ENCODE measurements at places on chromosomes 13 and 19. TPM values are rescaled to one million over a fixed set of nuclear protein-coding genes. Genes with fewer than 3 reads are reported as not detected.

- no peak for DNase-seq
Measured at GRCh38 chr13:73556128-73556527, 497.3 kb downstream of the KLF5 start.

DNA sequence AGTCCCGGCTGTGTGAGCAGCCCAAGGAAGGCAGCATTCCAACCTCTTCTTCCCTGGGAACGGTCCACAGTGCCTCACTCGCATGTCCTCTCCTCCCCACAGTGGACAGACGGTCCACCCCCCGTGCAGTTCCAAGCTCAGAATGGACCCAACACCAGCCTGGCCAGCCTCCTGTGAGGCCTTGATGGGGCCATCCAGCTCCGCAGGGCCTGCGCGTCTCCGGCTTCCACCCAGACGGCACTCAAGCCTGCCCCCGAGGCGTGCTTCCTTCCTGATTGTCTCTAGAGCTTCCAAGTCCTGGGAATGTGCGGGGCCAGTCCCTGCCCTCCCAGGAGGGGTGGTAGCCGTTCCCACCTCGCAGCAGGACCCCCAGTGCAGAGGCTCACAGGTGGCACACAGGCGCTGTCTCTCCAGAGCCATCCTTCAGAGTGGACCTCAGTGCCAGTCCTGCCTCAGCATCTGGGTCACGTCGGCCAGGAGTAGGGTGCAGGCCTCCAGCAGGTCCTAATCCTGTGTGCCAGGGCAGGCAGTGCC is 35.0 kb downstream of the MAU2 start:
- no peak for DNase-seq

DNA sequence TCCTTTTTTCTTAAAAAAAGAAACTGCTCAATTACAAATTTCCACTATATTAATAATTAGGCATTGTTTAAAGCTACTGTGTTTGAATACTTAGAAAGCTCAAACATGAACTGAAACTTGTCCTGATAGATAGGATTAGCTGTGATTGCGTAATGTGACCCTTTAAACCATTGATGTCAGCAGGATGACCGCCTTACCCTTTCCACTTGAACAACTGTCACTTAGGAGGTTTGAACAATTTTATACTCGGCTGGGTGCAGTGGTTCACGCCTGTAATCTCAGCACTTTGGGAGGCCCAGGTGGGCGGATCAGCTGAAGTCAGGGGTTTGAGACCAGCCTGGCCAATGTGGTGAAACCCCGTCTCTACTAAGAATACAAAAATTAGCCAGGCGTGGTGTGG is 2.9 kb downstream of the LAMP1 start:
- no peak for DNase-seq

DNA sequence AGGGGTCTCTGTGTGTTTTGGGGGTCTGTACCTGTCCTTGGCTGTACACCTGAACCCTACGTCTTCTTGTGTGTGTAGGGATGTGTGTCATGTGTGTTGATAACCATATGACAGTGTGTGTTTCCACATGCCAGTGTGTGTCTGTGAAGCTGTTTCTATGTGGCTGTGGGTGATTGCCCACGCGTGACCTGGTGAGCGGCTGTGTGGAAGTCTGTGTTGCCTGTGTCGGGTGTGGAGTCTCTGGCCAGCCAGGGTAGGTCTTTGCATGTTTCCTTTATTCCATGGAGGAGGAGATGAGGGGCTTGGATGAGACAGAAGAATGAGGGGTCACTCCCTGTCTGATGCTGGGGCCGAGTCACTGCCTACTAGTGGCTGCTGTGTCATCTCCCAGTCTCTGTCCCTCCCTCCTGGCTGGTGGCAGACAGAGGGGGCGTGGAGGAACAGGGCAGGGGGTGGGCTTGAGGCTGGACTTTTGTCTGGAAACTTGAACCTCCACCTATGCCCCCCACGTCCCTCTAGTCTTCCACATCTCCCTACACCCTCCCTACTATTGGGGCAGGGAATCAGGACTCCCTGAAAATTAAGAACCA is 2.8 kb upstream of the FOSB start:
- no peak for DNase-seq

DNA sequence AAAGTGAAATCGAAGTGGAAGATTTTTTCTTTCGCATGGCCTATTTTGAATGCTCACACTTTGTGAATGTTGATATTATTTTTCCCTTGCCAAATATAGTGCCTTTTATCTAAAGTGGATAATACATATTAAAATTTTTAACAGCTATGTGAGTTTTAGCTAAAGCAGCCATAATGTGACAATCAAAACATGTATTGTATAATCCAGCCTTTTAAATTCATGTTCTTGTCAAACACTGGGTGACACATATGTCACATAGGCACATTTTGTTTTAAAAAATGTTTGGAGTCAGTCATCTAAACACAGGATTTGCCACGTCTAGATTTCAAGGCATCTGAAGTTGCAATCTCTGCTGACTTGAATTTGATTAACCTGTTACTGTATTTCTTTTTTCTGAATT is 1256.6 kb downstream of the SLITRK1 start:
- DNase-seq: no peak

DNA sequence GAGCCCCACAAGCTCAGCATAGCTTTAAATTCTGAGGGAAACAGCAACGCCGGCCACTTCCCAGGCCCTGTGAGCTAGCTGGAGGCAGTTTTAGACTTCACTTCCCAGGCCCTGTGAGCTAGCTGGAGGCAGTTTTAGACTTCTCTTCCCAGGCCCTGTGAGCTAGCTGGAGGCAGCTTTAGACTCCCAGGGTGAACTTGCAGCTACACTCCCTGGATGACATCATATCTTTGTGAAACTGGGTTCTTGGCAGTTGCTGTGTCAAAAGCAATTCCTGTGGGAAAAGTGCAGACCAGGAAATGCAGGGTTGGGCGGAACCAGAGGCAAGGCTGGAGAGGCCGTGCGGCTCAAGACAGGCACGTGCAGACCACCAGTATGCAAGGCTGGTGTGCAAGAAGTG is 12.7 kb downstream of the SOX1 start:
- no peak for DNase-seq

DNA sequence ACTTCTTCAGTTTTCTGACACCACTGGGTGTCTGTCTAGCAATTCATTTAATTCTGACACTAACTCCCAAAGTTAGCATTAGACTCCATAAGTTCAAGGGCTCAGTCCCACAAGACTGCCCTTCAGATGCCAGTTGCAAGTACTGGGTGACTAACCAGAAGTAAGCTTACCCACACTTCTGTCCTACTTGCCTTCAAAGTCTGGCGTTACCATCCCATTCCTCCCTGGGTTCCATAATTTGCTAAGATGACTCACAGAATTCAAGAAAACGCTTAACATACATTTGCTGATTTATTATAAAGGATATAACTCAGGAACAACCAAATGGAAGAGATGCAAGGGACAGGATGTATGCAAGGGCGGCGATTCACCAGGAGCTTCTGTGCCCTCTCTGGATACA is 45.5 kb upstream of the NPAS1 start:
- DNase-seq: no peak

DNA sequence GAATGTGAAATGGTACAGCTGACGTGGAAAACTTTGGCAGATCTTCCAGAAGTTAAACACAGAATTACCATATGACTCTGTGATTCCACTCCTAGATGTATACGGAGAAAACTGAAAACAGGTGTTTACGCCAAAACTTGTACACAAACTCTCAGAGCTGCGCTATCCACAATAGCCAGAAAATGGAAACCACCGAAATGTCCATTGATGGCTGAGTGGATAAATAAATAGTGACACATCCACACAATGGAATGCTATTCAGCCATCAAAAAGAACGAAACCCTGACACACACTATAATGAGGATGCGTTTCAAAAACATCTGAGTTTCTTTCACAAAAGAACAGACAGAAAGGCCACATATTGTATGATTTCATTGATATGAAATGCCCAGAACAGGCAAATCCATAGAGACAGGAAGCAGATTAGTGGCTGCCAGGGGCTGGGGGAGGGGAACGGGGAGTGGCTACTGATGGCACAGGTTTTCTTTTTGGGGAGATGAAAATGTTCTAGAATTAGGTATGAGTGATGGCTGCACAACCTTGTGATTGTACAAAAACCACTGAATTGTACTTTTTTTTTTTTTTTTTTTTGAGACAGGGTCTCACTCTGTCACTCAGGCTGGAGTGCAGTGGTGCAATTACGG is 33.0 kb downstream of the IL12RB1 start:
- DNase-seq: no peak

DNA sequence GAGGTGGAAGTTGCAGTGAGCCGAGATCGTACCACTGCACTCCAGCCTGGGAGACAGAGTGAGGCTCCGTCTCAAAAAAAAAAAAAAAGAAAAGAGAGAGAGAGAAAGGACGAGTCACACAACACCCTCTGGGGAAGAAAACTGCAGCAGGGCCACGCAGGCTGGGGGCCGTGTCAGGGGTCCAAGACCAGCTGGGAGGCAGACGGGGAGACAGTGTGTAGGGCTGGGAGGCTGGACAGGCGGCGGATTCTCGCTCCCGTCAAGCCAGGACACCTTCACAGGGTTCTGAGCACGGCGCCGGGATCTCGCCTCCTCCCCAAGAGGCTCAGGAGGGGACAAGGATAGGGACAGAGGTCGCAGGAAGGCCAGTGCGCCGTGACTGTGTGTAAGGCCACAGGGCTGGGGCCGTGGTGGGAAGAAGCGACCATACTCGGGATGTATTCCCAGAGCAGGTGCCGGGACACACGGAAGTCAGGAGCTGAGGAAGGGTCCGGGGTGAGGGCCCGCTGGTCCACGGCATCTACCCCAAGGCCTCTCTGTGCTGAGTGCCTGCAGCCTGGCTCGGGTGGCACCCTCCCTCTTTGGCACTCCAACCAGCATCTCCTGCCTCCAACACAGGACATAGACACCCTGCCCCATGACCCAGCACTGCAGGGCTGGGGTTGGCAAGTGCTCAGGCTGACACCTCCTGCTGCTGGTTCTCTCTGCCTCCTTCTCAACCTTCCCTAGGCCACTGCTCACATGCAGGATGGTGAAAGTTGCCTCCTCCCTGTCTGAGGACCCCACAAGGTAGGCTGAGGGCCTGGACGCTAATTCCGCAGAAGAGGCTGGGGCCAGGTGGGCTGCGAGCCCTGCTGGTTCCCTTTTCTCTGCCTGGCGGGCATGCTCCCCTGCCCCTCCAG is 21.2 kb downstream of the ZNF787 start:
- no peak for DNase-seq

GRCh38 chr19:35038623-35039512 is 2.7 kb upstream of the HPN start:
- DNase-seq: no peak

- DNase-seq: no peak
Measured at GRCh38 chr13:105642511-105642958, 892.9 kb downstream of the EFNB2 start.

GRCh38 chr13:111210544-111211469 is 95.7 kb downstream of the ARHGEF7 start:
- DNase-seq: peak; percentile 41

DNA sequence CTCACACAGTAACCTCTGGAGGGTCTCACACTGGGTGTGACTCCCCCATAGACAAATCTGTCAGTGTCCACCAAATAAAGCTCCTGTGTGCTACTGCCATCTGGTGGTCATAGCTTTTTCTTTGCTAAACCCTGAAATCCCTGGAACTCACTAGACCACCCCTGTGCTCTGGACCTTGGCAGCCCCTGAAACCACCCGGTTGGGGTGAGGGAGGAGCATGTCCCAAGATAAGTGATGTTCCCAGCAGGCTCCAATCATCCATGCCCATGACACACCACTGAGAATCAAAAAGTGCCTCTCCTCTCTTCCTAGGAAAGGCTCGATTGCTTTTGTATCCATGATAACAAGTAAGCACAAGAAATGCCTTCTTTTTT is 6.5 kb upstream of the HSD17B14 start:
- DNase-seq: peak; percentile 55

- DNase-seq: no peak
Measured at GRCh38 chr19:30395283-30395682, 23.1 kb downstream of the ZNF536 start.

GRCh38 chr19:7993560-7993959 is 11.9 kb downstream of the ELAVL1 start:
- no peak for DNase-seq

- DNase-seq: peak; percentile 59
Measured at GRCh38 chr19:55451163-55451964, 8.3 kb upstream of the SHISA7 start.

The CACNA1A gene
- 39.5 TPM for total RNA-seq

The SAMD4B gene
- total RNA-seq: 13.0 TPM

The KCNJ14 gene
- total RNA-seq: 0.82 TPM

The IGFL3 gene
- not detected for total RNA-seq

The URAD gene
- total RNA-seq: not detected

All from frontal cortex (tissue), 4 donors.